Left hindlimb (tissue), 1 donor: ENCODE measurements at places on chromosomes 3 and 15.

DNA sequence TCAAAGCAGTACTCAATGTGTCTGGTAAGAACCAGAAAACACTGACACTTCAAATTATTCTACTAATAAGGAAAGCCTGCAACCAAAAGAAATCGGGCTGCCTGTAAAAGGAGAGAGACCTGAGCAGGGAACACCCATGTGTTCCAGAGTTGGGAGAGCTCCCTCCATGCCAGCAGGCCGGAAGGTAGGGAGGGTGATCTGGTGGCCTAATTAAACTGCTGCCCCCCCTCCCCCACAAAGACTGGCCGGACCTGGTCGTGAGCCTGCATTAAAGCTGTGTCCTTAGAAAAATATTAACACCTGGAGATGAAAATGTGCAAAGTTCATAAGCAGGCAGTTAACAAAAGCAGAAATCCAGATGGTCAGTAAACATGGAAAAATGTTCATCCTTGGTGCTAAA lies 170.6 kb upstream of the BHLHE40 start:
- no peak for DNase-seq

DNA sequence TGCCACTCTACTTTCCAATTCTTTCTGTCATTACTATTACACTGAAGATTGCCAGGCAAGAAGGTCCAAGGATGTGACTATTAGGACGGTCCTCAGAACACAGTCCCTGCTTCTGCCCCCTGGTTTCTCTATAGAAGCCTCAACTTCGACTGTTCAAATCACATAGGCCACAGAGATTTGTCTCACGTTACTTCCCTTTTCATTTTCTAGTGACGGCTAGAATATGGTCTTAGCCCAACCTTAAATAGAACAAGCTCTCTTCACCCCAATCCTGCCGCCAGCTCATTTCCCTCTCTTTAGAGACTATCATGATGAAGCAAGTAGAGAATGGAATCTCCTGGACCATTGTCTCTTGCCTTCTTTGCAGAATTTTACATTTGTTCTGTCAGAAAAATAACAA lies 84.9 kb downstream of the TIGIT start:
- DNase-seq, result no peak

- no peak for DNase-seq
Measured at GRCh38 chr3:21729888-21730459, 21.0 kb downstream of the ZNF385D start.

GRCh38 chr3:52431459-52432223 lies 13.3 kb downstream of the SEMA3G start:
- no peak for DNase-seq

DNA sequence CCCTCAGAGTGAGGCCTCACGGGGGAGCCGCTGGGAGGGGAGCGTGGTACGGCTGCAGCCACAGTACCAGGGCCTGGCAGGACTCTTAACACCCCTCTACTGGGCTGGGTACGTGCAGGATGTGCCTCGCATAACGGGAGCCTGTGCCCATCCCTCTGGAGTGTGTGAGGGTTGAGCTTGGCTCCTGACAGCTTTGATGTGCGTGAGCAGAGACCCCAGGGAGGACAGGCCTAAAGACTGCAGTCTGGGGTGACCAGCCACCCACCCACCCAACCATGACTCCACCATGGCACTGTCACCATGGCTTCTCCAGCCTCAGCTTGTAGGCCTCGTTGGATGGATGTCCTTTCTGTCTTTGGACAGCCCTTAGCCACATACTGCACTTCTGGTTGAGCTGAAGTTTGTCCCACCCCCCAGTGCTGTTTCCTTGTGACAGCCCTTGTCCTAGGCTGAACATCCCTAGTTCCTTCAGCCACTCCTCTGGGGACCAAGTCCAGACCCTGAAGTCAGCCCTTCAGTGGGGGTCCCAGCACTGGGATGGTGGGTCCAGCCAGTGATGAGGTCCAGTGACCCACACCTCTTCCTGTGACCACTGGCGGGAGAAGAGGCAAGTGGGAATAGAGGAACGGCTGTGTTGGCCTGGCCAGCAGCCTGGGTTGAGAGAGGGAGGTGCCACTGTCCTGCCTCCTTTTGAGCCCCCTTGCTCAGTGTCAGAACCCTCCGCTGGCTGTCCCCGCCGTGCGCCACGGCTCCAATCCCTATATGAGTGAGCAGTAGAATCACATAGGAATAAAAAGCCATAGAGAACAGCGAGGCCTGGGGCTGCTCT lies 6.1 kb downstream of the GLYCTK start:
- no peak for DNase-seq

DNA sequence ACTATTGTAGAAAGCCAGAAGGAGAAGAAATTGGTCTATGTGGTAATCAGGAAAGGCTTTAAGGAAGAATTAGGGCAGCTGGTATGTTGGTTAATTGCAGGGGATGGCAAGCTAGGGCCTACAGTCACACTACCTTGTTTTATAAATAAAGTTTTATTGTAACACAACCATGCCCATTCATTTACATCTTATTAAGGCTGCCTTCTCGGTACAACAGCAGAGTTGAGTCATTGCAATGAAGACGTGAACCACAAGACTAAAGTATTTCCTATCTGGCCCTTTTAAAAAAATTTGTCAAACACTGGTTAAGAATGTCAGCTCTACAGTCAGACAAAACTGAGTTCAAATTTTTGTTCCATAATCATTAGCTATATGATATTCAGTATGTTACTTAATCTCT lies 8.3 kb downstream of the SERPINI1 start:
- no peak for DNase-seq

GRCh38 chr15:97234851-97235610 lies 725.5 kb upstream of the ARRDC4 start:
- peak; percentile 66 for DNase-seq

- DNase-seq, result no peak
Measured at GRCh38 chr15:79257454-79257853, 25.1 kb upstream of the ANKRD34C start.

- no peak for DNase-seq
Measured at GRCh38 chr15:77642793-77643430, 10.2 kb upstream of the LINGO1 start.

DNA sequence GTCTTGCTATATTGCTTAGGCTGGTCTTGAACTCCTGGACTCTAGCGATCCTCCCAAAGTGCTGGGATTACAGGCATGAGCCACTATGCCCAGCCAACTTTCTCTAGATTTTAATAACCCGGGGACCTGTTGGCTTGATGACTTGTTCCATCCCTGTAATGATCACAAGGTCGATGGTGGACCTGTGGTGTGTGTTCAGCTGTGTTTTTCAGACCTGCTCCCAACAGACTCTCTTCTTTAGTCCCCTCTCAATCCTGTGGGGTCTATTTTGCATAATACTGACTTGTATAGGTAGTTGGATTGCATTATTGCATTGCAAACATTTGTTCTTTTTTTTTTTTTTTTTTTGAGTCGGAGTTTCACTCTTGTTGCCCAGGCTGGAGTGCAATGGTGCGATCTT lies 1.9 kb downstream of the MAP2K1 start:
- DNase-seq, result no peak

GRCh38 chr15:80841541-80841940 lies 62.4 kb downstream of the CEMIP start:
- no peak for DNase-seq

GRCh38 chr15:58179741-58180381 lies 41.7 kb downstream of the AQP9 start:
- no peak for DNase-seq

DNA sequence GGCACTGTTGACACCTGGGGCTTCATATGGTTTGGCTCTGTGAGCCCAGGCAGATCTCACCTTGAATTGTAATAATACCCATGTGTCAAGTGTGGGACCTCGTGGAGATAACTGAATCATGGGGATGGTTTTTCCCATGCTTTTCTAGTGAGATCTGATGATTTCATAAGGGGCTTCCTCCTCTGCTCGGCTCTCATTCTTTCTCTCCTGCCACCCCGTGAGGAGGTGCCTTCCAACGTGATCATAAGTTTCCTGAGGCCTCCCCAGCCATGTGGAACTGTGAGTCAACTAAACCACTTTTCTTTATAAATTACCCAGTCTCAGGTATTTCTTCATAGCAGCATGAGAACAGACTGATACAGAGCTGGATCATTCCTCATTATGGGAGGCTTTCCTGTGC lies 655.9 kb upstream of the ADAMTS9 start:
- no peak for DNase-seq

DNA sequence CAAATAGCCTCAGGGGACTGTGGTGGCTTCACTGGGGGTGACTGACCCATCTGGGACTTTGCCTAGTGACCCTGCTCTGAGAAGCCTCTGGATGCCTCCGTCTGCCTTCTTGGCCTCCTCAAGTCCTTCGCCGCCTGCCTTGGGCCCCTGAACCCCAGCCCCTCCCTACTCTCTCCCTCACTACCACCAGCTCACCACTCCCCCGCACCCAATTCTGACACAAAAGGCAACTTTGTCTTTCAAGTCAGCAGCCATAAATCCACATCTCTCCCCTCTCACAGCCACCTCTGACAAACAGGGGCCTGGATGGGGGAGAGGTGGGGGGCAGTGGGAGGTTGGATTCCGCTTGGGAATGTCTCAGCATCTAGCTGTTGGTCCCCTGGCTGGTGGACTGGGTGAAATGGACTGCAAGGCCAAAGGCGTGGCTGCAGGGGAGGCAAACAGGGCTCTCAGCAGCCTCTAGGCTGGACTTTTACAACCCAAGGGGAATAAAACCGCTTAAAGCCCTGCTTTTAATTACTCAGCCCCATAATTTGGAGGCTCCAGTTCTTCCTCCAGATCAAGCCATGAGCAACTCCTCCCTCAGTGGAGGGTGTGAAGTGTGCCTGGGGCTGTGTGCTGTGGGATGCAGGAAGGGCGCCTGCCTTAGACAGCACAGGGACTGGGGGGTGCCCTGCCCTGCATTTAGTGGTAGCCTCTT lies 33.4 kb downstream of the IGDCC3 start:
- DNase-seq, result no peak

DNA sequence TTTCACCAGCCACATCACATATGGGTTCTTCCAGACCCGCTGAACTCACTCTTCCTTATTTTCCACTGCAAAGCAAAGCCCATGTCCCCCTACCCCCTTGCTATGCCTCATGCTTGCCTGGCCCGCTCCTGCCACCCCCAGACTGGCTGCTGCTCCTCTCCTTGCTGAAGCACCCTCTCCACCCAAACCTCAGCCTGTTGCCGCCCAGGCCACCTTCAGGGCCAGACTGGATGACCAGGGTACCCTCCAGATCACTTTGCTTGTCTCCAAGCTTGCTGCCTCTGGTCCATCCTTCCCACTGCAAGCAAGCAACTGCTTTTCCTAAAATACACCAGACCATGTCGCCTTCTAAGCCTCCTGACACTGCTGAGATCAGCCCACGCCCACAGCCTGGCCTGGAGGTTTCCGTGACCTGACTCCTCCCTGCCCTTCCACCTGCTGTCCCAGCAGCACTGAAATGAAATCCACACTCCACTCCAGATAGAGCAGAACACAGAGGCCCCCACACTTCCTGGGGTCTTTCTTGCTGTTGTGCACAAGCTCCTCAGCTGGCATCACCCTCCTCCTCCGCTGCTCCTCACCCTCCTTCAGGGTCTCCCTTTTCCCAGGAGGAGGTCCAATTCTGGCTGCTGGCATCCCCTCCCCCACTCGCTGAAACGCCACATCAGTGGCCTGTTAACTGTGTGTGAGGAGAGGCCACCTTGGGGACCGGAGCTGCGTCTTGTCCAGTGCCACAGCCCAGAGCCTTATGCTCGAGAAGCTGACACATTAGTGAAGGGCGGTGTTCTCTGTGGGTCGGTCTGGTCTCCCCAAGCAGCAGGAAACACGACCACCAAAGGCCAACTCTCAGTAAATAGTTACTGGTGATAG lies 99.1 kb downstream of the ADCY5 start:
- DNase-seq, result no peak

DNA sequence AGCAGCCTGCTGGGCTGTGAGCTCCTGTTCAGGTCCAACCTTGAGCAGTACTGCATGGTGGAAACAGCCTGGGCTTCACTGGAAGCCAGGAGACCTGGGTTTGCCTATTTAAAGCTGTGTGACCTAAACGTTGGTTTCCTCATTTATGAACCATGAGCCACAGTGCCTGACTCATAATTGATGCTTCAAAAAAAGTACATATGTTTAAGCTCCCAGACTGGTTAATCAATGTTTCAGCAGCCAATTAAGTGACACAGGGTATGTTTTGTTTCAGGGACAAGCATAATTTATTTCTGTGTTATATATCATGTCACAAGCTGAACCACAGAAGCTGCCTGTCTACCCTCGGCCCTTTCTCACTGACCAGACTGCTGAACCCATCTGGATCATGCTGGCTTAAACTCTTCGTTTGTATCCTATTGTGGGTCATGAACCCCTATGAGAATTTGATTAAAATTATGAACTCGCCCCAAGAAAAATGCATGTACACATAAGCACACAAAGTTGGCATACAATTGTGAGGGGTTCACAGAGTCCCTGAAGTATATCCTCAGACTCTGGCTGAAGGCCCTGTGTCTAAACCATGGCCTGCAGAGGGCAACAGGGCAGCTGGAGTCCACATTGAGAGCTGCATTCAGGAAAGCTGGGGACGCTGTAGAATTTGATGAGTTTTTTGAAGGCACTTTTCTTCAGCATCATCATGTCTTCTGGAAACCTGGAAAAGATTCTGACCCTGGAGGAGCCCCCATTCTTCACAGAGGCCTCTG lies 23.7 kb downstream of the HDC start:
- no peak for DNase-seq

DNA sequence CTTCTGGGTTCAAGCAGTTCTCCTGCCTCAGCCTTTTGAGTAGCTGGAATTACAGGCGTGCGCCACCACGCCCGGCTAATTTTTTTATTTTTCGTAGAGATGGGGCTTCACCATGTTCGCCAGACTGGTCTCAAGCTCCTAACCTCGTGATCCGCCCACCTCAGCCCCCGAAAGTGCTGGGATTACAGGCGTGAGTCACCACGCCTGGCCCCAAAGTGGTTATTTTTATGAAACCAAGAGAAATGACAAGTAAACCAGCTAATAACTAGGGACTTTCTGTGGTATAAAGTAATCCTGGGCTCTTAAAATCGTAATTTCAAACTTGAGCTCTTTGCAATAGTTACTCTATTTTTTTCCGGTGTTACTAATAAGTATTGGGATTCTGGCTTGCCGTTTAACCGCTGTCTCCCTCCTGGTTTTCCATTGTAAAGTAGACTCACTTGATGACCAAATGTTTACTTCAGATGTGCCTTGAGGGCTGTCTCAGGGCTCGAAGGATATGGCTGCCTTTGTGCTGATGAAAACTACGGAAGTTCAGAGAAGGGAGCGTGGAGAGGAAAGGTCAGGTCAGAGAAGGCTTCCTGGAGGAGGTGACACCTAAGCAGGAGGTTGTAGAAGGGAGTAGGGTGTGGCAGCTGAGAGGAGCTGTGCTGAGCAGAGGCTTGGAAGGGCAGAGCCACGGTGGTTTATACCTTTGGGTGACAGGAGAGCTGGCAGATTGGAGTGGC lies 4.2 kb downstream of the ZSCAN2 start:
- no peak for DNase-seq

GRCh38 chr3:151169262-151169947 lies 33.6 kb downstream of the GPR171 start:
- no peak for DNase-seq

- DNase-seq, result no peak
Measured at GRCh38 chr15:63364399-63365272, 17.0 kb downstream of the CA12 start.

GRCh38 chr3:8500989-8501370 lies 643 bp upstream of the LMCD1 start:
- DNase-seq, result no peak

DNA sequence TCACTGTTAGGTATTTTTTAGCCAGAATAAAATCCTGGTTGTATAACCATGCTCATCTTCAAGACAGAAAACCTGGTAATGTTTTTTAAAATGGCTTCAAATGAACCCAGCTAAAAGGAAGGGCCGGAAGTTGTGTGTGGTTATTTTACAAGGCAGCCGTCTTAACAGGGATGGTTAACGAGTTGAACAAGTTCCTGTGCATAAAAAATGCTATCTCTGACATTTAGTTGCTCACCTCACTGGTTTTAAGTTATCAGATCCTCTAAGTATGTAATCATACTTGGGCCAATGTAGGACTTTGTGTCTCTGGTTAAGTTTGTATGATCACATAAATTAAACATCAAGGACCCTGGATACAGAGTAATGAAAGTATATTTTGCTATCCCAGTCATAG lies 2.1 kb downstream of the ATP11B start:
- DNase-seq, result no peak
